Fibroblast of upper back skin (primary cell): ENCODE measurements at places on chromosomes 1 and 21.

- DNase-seq, result no peak
These were observed 474.3 kb upstream of the C1orf87 start for GRCh38 chr1:60547821-60548220.

- DNase-seq, result peak; percentile 20
These were observed 2.7 kb upstream of the YBX1 start for GRCh38 chr1:42679364-42679983.

GRCh38 chr1:22451702-22452480 is at the start of gene ZBTB40:
TSS of gene ZBTB40 (plus strand) at chr1:22451851. CDS start at chr1:22489949, 38,098 bp downstream.
- peak; percentile 97 for DNase-seq

GRCh38 chr1:13826591-13826990 is 126.6 kb downstream of the PRDM2 start:
- no peak for DNase-seq

DNA sequence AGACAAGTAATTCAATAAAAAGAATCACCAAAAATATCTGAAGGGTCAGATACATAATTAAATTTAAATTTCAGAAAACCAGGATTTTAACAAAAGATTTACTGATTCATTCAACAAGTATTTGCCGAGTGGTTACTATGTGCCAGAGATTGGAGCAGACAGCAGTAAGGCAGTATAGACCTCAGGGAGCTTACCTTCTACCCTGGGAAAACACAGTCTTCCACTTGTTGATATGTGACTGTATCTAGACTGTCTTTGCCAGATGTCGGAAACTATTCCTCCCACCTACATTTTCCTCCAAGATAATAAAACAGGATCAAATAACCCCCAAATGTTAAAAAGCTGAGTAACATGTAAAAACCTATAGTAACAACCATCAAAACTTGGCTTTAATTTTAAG is 6.2 kb downstream of the HNRNPR start:
- peak; percentile 14 for DNase-seq

DNA sequence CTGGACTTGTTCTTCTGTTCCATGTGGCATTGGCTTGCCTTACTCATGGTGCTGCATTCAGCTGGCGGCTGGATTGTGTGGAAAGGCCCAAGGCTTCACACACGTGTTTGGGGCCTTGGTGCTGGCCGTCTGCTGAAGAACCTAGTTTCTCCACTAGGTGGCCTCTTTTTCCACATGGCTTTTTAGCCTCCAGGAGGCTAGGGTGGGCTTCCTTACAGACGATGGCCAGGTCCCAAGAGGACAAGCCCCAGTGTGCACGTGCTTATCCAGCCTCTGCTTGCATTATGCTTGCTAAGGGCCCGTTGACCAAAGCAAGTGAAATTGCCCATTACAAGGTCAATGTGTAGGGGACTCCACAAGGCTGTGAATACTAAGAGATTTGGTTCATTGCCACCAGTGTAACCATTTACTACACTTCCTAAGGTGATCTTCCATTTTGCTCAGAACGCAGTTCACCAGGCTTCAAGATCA is 47.5 kb upstream of the FOXO6 start:
- DNase-seq, result no peak

DNA sequence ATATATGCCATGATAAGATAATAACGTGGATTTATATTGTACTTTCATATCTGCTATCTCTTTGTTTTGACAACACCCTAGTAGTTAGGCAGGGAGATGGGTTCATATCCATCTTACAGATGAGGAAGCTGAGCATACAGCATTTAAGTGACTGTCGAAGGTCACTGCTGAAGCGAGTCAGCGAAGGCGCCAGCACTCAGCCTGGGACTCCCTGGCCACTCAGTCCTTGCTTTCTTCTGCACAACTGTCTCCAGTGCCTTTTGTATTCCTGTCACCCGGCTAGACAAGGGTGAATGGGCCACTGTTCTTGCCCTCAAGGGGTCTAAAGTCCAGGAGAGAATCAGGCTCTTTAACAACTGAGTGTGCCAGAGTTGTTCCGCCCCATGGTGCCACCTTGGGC is 3.1 kb downstream of the ARHGEF10L start:
- DNase-seq, result no peak

DNA sequence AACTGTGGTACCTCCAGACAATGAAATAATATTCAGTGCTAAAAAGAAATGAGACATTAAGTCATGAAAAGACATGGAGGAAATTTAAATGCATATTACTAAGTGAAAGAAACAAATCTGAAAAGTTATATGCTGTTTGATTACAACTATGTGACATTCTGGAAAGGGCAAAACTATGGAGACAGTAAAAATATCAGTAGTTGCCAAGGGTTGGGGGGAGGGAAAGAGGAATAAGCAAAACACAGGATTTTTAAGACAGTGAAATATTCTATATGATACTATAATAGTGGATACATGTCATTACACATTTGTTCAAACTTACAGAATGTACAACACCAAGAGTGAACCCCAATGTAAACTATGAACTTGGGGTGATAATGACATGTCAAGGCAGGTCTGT is 38.2 kb upstream of the PKN2 start:
- no peak for DNase-seq

GRCh38 chr1:51690285-51690961 is 73.5 kb downstream of the OSBPL9 start:
- DNase-seq, result peak; percentile 77

DNA sequence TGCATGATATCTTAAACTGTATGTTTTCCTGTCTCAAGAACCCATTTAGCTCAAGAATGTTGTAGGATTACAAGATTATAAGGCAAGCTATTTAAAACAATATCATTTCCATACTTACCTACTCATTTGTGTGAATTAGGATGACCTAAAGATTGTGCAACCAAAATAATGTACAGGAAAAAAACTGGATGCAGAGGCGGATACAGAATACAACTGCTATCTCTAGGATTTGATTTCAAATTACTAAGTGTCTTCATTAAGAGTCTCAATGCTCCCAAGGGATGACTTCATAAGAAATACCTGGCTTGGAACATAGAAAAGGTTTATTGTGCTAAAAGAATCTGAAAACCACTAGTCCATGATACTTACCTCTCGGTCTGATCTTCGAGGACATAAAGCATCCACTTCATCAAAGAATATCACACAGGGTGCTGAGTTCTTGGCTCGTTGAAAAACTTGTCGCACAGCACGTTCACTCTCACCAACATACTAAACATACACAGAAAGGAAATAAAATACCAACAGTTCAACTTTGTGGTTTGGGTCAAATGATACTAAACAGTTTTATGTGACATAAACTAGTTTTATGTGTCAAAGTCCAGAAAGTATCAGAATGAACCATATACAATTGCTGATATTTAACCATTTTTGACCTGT is 54.9 kb downstream of the NVL start:
- no peak for DNase-seq

DNA sequence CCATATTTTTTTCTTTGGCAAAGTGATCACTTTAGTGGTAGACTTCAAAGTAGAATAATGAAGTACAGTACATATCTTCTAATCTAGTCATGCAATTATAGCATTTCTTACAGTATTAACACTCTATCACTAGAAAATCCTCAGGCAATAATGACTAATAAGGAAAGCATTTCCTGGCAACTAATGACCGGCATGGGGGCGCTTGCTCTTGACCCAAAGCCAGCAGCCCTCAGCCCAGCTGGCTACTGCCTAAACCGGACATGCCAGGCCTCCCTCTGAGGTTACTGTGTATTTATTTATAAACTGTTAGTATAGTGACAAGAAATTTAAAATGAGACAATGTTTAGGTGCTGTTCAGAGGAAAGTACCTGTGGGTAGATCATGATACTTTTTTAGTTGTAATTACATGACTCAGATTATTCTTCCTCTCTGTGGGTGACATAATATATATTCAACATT is 633.8 kb downstream of the PTPRC start:
- peak; percentile 94 for DNase-seq

GRCh38 chr1:20465187-20465586 is 20.8 kb downstream of the CAMK2N1 start:
- no peak for DNase-seq

DNA sequence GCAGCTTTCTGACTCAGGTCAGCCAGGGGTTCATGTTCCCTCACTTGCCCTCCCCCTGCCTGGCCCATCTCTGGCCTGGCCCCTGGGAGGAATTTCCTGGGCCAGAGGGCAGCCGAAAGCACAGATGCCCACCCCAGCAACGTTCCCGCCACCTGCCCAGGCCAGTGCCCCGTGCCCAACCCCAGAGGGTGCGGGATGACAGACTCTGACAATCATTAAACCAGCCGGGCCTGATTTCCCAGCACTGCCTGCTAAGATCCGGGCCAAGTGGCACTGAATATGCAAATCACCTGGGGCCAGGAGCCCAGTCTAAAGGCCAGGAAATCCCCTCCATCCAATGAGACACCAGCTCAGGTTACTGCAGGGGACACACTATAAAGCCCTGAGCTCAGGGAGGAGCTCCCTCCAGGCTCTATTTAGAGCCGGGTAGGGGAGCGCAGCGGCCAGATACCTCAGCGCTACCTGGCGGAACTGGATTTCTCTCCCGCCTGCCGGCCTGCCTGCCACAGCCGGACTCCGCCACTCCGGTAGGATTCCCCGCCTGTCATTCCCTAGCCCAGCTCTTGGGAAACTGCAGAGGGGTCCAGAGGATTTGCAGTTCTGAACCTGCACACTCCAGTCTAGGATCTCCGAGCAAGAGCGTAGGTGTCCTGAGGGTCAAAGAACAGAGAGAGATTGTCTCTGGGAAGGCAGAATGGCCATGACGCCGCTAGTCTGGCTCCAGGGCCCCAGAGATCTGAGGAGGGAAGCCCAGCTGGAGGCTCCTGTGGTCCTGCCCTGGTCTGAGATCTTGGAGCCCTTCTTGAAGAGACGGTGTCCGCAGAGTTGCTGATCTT is at the start of gene ELF3:
ELF3 (plus strand) TSS at position 408 of the 836 bp plus-strand sequence. CDS start 550 bp downstream, outside the sequence.
- no peak for DNase-seq
